Hippocampal formation (tissue), 2 donors: ENCODE measurements at places on chromosomes 5 and 9.

GRCh38 chr9:35649431-35650340 is 1.0 kb downstream of the SIT1 start:
- DNase-seq: no peak

DNA sequence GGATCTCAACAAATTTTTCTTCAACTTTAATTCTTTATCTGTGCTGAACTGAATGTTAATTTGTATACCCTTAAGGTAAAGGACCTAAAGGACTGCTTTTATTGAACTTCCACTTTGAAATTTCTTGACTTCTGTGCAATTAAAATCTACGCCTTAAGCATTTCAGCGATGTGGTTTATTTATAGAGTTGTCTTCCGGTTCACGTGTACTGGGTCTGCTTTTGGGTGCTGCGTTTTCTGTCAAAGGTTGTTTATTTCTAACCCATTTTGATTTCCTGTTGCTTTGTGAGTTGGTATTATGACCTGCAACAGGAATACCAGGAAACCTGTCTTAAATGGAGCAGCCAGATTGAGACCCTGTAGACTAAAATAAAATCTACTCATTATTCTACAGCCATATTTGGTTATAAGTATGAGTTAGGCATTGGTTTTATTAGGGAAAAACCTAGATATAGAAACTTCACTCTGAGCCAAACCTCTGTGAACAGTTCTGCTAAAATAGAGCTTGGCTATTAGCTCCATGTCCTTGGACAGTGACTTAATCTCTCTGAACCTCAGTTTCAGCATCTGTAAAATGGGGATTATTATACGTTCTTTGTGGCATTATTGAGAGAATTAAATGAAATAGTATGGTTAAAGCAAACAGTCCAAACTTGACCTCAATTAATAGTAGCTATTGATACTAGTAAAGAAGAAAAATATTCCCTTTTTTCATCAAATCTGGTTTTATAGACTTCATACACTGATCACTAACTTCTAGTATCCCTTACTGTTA is 3.5 kb downstream of the MRRF start:
- no peak for DNase-seq

- DNase-seq: no peak
Observed at GRCh38 chr5:167945542-167946384, 345.7 kb upstream of the WWC1 start.

DNA sequence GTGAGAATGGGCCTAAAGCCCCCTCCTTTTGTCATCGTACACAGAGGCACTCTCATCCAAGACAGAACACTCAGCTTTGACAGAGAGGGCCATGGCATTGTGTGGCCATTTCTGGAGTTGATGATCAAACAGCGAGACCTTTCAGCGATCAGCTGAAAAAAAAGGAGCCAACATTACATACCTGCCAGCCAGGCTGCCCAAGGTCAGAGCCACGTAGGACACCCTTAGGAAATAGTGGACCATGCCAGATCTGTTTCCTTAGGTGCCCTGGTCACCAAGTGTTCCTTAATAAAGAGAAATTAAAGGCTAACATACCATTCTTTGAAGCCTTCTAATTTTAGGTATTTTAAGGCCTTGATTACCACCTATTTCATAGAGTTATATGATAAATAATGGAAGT is 105.5 kb upstream of the PRLR start:
- no peak for DNase-seq

- DNase-seq: no peak
Observed at GRCh38 chr9:117184173-117184572, 230.7 kb downstream of the ASTN2 start.

DNA sequence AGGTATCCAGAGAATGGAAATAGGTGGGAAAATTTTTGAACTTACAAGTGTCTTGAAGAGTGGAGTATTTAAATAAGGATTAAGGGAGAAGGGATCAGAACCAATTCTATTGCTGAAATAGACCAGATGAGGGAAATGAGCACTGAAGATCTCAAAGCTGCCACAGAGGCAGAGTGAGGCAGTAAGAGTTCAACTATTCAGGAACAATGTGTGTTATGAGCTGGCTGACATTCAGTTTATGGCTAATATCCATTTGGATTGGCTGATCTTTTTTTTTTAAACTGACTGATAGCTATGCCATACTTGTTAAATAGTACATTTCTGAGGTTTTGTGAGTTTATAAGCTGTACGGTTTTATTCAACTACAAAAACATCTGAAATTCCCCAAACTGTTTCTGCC is 95.3 kb upstream of the GNA14 start:
- DNase-seq: no peak

DNA sequence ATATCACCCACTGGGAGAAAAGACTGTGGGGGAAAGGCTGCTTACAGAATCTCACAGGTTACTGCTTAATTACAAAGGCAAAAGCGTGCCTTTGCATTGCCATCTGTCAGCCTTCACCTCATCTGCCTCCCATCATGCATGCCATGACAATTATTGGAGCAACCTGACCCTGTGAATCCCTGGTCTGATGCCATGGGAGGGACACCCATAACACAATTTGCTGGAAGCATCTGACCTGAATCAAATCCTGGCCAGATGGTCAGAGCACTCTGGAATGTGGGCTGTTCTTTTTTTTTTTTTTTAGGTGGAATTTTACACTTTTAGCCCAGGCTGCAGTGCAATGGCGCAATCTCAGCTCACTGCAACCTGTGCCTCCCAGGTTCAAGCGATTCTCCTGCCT is 11.6 kb upstream of the RETREG1 start:
- no peak for DNase-seq
